ENCODE measurements at places on chromosomes 3 and 15.

DNA sequence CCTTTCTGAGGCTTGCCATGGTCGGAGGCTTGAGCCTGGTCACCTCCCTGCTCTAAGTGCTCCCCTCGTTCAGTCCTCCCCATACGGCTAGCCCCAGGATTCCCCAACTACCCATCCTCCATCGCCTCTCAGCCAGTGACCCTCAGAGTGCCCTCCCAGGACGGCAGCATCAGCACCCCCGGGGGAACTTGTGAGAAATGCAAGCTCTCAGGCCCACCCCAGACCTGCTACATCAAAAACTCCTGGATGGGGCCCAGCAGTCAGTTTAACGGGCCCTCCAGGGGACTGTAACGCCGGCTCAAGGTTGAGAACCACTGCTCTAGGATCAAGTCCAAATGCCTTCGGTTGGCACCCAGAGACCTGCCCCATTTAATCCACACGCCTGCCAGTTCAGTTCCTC is 6.9 kb downstream of the ADAMTS17 start:
- no peak for DNase-seq

DNA sequence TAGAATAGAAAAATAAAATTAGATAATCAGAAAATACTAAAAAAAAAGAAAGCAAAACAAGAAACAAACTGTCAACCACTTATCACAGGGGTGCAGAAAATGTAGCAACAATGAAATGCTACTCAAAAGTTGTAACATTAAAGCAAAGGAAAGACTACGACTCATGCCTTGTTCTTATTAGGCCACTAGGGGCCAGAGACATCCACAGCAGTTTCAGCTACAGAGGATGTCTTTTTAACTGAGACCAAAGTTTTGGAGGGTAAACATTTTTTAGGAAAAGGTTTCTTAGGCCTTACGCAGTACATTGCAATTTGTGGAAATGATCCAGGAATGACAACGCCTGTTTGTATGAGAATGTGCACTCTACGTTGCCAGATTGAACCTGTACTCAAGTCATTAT is 15.4 kb upstream of the CADM2 start:
- DNase-seq: no peak

DNA sequence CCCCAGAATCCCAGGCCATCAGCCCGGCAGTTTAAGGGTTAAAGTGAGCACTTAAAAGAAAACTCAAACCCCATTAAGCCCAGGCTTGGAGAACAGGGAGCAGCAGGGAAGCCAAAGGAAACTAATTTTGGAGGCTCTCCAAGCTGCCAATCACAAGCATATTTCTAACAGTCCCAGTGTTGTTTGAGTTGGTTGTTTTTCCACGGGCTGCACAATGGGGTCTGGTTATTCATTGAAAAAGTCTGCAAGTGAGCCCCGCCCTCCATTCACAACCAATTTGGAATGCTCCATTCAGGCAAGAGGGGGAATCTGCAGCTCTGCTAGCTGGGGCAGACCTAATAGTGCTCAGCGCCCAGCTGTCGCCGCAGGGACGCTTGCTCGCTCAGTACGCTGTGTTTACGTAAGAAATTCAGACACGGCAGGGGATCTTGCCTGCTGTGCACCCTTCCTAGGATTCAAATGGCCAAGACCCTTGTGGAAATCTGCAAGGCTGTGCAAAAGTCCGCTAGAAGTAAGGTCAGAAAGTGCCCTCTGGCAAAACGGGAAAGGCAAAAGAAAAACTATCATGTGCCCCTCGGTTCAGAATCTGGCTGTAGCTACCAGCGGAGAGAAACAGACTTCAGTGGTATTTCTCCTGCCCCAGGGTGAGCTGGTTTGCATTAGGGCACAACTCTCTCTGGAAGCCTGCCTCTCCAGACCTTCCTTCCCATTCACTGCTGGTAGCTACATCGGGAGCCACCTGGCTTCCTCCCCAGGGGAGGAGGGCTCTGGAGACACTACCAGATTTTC is 11.0 kb downstream of the ETV5 start:
- DNase-seq: peak; percentile 84

GRCh38 chr3:80424951-80425350 is 657.2 kb upstream of the ROBO1 start:
- no peak for DNase-seq

GRCh38 chr15:95653361-95653805 is 677.1 kb upstream of the NR2F2 start:
- no peak for DNase-seq

DNA sequence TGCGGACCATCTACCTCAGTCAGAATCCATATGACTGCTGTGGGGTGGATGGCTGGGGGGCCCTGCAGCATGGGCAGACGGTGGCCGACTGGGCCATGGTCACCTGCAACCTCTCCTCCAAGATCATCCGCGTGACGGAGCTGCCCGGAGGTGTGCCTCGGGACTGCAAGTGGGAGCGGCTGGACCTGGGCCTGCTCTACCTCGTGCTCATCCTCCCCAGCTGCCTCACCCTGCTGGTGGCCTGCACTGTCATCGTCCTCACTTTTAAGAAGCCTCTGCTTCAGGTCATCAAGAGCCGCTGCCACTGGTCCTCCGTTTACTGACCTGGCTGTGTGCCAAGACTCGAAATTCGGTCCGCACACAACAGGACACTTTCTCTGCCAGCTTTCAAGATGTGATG is 21.9 kb downstream of the NRROS start:
- DNase-seq: no peak

GRCh38 chr3:126126286-126126685 is 42.4 kb upstream of the SLC41A3 start:
- no peak for DNase-seq
